Adrenal gland (tissue), 19 donors: ENCODE measurements at places on chromosomes 1 and 21.

- no peak for DNase-seq
- H3K27ac ChIP-seq, result no peak overlapping the region
- no peaks in the 10 kb centered on the region for H3K36me3 ChIP-seq
- H3K4me3 ChIP-seq, result no peak overlapping the region
Observed at GRCh38 chr21:40507978-40508377, 339.0 kb downstream of the DSCAM start.

DNA sequence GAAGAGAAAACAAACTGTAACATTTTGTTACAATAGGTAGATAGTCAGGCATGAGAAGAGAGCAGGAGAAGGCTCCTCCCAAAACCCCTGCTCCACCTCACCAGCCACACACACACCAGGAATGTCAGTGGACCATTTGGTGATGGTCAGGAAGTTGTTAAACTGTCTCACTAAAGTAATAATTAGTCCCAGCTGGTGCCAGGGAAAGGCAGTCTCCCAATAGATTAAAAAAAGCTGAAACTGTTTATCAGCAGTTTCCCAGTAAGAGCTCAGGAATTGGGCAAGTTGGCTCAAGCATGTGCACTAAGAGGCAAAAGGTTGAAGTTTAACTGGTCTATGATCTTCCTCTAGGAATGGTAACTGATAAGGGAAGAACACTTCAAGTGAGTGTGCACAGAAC, 249.6 kb downstream of the COL11A1 start:
- H3K27me3 ChIP-seq, result no peaks in the 10 kb centered on the region
- H3K27ac ChIP-seq, result no peak overlapping the region
- no peaks in the 10 kb centered on the region for H3K36me3 ChIP-seq
- no peaks in the 10 kb centered on the region for H3K4me1 ChIP-seq

GRCh38 chr1:81437213-81437612, 363.5 kb upstream of the ADGRL2 start:
- no peaks in the 10 kb centered on the region for H3K27me3 ChIP-seq
- no peaks in the 10 kb centered on the region for H3K36me3 ChIP-seq
- no peak overlapping the region for H3K27ac ChIP-seq

DNA sequence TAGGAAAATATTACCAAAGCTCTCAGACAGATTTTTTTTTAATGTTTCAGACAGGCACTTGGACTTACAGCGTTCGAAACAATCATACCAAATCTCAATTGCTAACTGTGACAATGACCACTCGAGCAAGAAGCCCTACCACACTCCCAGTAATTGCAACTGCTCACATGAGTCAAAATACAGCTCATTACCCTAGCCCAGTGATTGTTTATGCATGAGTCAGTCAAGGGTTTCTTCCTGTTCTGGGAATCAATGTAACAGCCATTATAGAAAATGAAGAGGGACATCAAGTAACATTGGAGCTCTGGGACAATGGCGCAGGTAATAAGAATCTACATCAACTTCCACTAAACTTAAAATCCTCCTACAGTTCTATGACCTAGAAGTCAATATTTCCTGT, 56.1 kb upstream of the SH3GLB1 start:
- DNase-seq, result no peak
- no peaks in the 10 kb centered on the region for H3K27me3 ChIP-seq
- no peak overlapping the region for H3K27ac ChIP-seq
- H3K36me3 ChIP-seq, result no peaks in the 10 kb centered on the region

- no peak for DNase-seq
- H3K36me3 ChIP-seq, result no peaks in the 10 kb centered on the region
Observed at GRCh38 chr1:27831568-27832410, 1.2 kb downstream of the PPP1R8 start.

- H3K27ac ChIP-seq, result no peak overlapping the region
- no peak for DNase-seq
- H3K27me3 ChIP-seq, result no peaks in the 10 kb centered on the region
- no peaks in the 10 kb centered on the region for H3K4me1 ChIP-seq
Observed at GRCh38 chr1:234271243-234271606, 102.0 kb upstream of the COA6 start.

- H3K4me3 ChIP-seq, result no peak overlapping the region
- H3K4me1 ChIP-seq, result no peaks in the 10 kb centered on the region
- no peaks in the 10 kb centered on the region for H3K36me3 ChIP-seq
- H3K27ac ChIP-seq, result no peak overlapping the region
- no peak for DNase-seq
Observed at GRCh38 chr1:32917521-32917920, 16.3 kb upstream of the TMEM54 start.

- no peak overlapping the region for H3K27ac ChIP-seq
- no peak for DNase-seq
- no peaks in the 10 kb centered on the region for H3K27me3 ChIP-seq
- no peak overlapping the region for H3K4me3 ChIP-seq
Observed at GRCh38 chr1:193555662-193556441, 369.4 kb upstream of the B3GALT2 start.

DNA sequence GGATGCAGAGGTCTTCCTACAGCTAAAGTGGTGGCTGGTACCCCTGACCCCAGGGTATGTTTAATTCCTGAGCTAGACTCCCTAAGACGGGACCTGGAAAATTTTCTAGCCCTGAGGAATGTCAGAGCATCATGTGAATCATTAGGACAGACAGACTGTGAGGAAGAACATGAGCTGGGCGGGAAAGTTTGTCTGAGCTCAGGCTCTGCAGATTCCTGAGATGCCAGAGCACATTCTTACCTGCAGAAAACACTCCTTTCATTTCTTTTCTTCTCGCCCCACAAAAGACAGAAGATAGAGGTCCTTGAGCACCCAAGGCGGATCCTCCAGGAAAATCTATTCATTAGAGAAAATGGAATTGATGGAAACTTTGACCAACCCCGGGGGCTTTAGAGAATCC, 6.5 kb downstream of the CAPN2 start:
- no peak for DNase-seq
- peaks cover 37% of the 10 kb centered on the region for H3K36me3 ChIP-seq
- no peaks in the 10 kb centered on the region for H3K27me3 ChIP-seq

DNA sequence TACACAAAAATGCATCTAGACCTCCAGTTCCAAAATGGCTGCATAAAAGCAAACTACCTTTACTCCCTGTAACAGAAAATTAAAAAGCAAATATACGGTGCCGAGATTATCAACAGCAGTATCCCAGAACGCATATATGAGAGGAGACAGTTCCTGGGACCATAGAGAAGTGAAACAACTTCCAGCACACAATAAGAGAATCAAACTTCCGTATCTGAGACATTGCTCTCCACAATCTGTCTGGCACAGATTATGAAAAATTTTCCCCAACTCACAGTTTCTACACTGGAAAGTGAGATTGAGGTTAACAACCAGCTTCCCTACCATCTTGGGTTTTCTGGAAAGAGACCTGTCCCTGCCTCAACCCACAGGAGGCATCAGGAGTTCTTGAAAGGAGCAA, 47.2 kb upstream of the ST6GALNAC3 start:
- H3K4me3 ChIP-seq, result no peak overlapping the region
- no peaks in the 10 kb centered on the region for H3K27me3 ChIP-seq
- no peak overlapping the region for H3K27ac ChIP-seq
- no peak for DNase-seq
- no peaks in the 10 kb centered on the region for H3K4me1 ChIP-seq

DNA sequence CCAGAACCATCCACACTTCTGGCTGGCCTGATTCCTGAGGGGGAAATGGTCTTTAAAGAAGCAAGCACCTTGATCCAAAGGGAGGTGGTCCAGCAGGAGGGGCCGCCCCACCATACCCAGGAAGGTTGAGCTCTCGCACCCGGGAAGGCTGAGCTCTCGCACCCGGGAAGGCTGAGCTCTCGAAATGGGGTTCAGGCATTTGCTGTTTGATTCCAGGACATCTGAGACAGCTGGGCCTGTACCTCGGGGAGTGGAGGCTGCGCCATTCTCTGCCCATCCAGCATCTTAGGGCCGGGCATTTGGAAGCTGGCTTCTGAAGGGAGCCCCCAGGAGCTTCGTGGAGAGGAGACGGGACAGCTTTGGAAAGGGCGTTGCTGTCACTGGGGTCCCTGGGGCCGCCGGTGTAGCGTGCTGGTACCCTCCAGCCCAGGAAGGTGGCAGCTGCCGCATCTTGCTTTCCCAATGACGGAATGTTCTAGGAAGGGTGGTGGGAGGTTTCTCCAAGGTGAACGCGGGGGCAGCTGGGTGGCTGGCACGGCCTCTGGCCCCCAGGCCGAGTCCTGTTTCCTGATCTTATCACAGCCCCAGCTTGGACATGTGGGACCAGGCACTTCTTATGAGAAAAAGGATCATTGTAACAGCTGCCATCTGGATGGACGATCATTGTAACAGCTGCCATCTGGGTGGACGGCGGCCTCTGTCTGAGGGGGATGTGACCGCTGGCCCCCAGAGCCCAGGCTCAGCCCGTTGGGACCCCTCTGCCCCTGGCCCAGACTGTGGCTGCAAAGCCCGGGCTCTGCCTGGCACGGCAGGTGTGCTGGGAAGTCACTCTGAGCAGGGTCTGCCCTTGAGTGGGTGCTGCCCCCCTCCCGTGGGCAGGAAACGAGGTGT, 61.6 kb downstream of the COL18A1 start:
- no peak for DNase-seq
- H3K27me3 ChIP-seq, result no peaks in the 10 kb centered on the region
- peak overlapping the region; percentile 12 for H3K27ac ChIP-seq
- H3K4me1 ChIP-seq, result peaks cover 15% of the 10 kb centered on the region
- H3K36me3 ChIP-seq, result no peaks in the 10 kb centered on the region

DNA sequence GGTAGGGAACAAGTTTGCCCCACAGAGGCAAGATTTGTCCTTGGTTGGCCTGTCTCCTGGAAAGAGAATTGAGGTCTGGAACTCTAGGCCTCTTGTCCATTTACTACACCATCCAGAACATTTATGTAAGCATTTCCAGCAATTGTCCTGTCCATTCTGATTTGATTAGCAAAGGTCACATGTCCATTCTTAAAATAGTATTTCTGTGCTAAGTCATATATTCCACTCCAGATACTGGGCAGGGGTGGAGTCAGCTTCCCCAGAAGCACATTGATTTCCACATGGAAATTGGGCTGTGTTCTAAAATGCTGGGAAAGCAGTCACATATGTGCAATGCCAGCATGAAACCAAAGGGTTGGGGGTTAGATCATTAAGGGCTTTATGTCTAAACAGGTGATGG, 21.5 kb upstream of the FMN2 start:
- no peaks in the 10 kb centered on the region for H3K36me3 ChIP-seq
- H3K4me3 ChIP-seq, result no peak overlapping the region
- H3K4me1 ChIP-seq, result no peaks in the 10 kb centered on the region
- H3K27me3 ChIP-seq, result no peaks in the 10 kb centered on the region
- H3K27ac ChIP-seq, result no peak overlapping the region

DNA sequence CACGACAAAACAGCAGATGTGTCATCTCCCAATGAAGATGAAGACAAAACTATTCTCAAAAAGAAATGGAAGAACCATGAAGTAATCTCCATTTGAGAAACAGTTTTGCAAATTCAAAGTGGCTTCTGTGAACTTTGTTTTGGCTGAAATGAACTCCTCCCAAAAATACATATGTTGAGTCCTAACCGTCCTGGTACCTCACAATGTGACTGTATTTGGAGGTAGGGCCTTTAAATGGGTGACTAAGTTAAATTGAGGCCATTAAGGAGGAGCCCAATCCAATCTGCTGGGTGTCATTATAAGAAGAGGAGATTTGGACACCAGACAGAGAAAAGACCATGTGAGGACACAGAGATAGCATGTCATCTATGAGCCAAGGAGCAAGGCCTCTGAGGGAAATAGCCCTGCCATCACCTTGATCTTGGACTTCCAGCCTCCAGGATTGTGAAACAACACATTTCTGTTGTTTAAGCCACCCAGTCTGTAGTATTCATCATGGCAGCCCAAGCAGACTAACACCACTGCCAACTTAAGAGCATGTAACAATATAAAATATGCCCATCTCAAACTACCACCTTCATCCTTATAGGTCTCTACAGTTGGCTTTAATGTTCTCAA, 38.3 kb upstream of the KCNE1 start:
- no peak for DNase-seq
- no peak overlapping the region for H3K27ac ChIP-seq
- H3K4me3 ChIP-seq, result no peak overlapping the region
- no peaks in the 10 kb centered on the region for H3K36me3 ChIP-seq
- H3K27me3 ChIP-seq, result no peaks in the 10 kb centered on the region

DNA sequence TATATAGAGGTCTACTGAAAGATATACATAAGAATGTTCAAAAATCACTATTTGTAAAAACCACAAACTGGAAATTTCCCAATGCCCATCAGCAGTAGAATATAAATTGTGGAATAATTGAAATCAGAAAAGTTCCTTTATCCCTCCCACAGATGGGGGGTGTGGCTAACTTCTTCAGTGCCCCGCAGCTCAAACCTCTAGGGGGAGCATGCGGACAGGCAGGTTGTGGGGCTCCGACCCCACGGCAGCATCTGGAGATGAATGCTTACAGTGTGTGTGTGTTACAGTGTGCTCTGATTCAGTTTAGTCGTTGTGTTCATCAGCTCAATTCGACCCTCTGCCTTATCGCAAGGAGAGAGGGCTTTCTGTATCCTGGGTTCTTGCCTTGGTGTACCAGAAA, 262.1 kb upstream of the LRRC7 start:
- H3K4me1 ChIP-seq, result no peaks in the 10 kb centered on the region
- H3K4me3 ChIP-seq, result no peak overlapping the region
- no peak overlapping the region for H3K27ac ChIP-seq
- no peaks in the 10 kb centered on the region for H3K36me3 ChIP-seq
- no peak for DNase-seq

- DNase-seq, result no peak
- H3K27me3 ChIP-seq, result no peaks in the 10 kb centered on the region
- no peak overlapping the region for H3K27ac ChIP-seq
- H3K36me3 ChIP-seq, result no peaks in the 10 kb centered on the region
- no peak overlapping the region for H3K4me3 ChIP-seq
Observed at GRCh38 chr1:170495006-170495405, 37.0 kb upstream of the GORAB start.

GRCh38 chr1:165828103-165828668, 772 bp downstream of the UCK2 start:
- H3K27ac ChIP-seq, result peak overlapping the region; percentile 89
- H3K27me3 ChIP-seq, result no peaks in the 10 kb centered on the region
- peak; percentile 48 for DNase-seq
- peaks cover 12% of the 10 kb centered on the region for H3K4me1 ChIP-seq

DNA sequence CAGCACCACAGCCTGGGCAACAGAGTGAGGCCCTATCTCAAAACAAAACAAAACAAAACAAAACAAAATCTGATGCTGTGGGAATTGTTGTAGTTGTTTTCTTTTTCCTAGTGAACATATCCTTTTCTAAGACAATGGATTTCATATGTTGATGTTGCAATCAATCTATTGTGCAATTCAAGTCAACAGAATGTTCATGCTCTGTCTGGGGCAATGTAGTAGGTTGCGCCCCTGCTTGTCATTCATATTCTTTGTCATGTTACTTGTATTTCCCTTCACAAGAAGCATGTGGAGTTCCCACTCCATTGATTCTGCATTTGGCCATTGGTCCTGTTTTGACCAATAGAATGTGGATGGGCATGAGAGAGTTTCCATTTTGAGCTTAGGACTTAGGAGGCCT, 223.9 kb downstream of the DUSP10 start:
- no peak for DNase-seq
- no peak overlapping the region for H3K4me3 ChIP-seq
- no peaks in the 10 kb centered on the region for H3K4me1 ChIP-seq
- no peaks in the 10 kb centered on the region for H3K36me3 ChIP-seq
- no peaks in the 10 kb centered on the region for H3K27me3 ChIP-seq
- H3K27ac ChIP-seq, result no peak overlapping the region
